Uterine smooth muscle cell (primary cell): ENCODE measurements at places on chromosomes 5 and 9. TPM values are rescaled to one million over a fixed set of nuclear protein-coding genes. Genes with fewer than 3 reads are reported as not detected.

Gene SV2C
- under 0.01 TPM in 1 of 2 replicates, not detected in the other for total RNA-seq

Gene GPR150
- 0.12 and 0.33 TPM in 2 replicates for total RNA-seq

Gene ECM2
- total RNA-seq, result 1.00 and 2.4 TPM in 2 replicates

Gene CSF1R
- under 0.01 and 0.25 TPM in 2 replicates for total RNA-seq

Gene SERF1A
- total RNA-seq, result 3.5 and 5.9 TPM in 2 replicates

Gene GMCL2
- total RNA-seq, result not detected in 2 replicates
